ENCODE measurements at places on chromosomes 7 and 10.

- DNase-seq = peak; percentile 6
Measured at GRCh38 chr7:12518920-12519681, 51.4 kb upstream of the SCIN start.

GRCh38 chr7:125241548-125241947 is 311.9 kb upstream of the POT1 start:
- DNase-seq = no peak

DNA sequence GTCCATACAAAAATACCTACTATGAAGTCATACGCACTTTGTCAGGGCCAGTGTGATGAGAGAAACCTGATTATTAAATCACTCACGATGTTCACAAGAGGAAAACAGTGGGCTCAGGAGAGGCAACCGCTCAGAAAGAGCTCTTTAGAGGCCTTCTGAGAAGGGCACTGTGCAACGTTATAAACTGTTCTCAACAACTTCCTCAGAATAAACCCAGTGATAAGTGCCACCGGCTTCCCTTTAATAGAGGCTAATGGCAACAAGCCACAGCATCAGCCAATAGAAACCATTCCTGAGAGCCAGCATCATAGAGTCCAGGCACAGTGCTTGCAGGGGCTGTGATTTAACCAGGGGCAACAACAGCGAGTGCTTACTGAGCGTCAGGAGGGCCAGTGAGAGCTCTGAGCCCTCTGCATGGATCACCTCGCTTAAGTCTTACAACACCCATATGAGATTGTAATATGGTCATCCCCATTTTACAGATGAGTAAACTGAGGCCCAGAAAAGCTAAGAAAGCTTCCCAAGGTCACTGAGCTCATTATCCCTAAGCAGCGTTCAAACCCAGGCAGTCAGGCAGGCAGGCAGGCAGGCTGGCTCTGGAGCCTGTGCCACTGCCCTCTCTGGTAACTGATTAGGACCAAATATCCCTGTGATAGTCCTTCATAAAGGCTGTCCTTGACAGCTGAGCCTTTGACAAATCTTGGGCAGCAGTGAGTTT is 30.9 kb upstream of the ATXN7L1 start:
- DNase-seq = no peak

DNA sequence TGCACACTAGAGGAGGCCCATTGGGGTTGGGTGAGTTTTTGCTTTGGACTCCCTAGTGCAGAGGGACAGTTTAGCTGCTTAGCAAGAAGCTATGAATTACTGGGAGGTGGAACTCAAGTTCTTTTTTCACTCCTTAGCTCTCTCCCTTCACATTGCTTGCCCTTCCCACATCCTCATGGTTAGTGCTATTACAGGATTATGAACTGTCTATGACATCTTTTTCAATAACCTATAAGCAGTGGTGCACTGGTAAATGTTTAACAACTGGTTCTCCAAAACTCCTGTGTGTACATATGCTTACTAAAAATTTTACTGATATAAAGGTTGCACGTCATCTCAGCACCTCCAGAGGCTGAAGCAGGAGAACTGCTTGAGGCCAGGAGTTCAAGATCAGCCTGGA is 6.2 kb downstream of the SSMEM1 start:
- DNase-seq = no peak

GRCh38 chr10:10351451-10351850 is 666.2 kb upstream of the CELF2 start:
- DNase-seq = no peak

- DNase-seq = no peak
Measured at GRCh38 chr7:30909431-30909830, 2.2 kb upstream of the AQP1 start.

DNA sequence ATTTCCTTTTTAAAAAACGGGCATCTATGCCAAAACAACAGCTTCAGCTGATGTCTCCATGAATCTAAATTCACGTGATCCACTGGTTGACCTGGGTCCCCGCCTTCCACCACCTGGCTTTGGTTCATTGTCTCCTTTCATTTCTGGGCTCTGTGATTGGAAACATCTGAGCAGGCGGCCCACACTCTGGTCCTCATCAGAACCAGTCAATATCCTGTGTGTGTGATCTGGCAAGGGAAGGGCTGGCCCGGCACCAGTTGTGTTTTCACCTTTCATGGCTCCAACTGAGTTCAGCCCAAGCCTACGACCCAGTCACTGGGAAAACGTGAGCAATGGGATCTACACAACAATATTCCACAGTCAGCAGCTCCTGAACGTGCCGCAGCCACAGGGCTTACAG is 46.2 kb downstream of the PARP12 start:
- DNase-seq = no peak

- peak; percentile 82 for DNase-seq
Measured at GRCh38 chr7:28922624-28923331, 35.4 kb downstream of the TRIL start.

DNA sequence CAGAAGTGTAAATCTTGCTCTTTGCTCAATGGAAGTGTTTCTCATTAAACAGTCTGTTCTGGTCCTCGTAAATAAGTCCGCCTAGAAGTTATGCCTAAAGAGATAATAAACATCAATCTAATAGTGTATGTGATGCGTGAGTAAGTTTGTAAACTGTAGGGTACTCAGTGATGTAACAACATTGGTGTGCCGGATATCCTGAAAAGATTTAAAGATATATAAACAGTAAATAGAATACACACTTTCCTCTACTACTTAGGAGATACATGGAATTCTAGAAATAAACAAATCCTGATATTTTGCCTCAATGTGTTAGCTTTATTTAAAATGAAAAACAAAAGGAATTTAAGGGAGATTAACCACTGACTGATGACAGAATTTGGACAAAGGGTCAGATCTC is 123.5 kb downstream of the AHR start:
- DNase-seq = no peak

DNA sequence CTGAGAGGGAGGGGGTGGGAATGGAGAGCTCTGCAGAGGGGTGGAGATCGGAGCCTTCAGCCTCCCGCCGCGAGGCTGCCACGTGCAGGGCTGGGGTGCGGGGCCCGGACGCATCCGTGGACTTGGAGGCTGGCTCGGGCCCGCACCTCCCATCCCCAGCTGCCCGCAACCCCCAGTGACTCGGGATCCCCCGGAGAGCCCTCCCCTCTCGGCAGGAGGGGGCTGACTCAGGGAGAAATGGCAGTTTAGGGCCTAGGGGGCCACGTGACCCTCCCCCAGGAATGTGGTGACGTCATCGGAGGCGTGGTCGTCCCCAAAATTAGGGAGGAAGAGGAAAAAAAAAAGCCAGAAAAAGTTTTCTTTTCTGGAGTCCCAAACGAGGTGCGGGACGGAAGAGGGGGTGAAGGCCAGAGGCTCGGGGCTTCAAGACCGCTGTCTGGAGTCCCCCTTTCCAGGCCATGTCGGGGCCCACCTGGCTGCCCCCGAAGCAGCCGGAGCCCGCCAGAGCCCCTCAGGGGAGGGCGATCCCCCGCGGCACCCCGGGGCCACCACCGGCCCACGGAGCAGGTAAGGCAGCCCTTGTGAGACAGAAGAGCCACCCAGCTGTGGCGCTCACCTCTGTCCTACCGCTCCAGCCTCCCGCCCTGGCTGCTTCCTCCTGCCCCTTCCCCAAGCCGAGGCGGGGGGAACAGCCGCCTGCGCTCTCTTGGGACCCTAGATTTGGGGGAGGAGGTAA is at the start of gene TRIP6:
Gene TRIP6, plus strand, starts transcription at position 348 of the 736 bp plus-strand sequence. Its CDS starts 111 bp downstream, at position 459.
- peak; percentile 93 for DNase-seq

- no peak for DNase-seq
Measured at GRCh38 chr7:118264836-118265235, 40.3 kb downstream of the ANKRD7 start.

DNA sequence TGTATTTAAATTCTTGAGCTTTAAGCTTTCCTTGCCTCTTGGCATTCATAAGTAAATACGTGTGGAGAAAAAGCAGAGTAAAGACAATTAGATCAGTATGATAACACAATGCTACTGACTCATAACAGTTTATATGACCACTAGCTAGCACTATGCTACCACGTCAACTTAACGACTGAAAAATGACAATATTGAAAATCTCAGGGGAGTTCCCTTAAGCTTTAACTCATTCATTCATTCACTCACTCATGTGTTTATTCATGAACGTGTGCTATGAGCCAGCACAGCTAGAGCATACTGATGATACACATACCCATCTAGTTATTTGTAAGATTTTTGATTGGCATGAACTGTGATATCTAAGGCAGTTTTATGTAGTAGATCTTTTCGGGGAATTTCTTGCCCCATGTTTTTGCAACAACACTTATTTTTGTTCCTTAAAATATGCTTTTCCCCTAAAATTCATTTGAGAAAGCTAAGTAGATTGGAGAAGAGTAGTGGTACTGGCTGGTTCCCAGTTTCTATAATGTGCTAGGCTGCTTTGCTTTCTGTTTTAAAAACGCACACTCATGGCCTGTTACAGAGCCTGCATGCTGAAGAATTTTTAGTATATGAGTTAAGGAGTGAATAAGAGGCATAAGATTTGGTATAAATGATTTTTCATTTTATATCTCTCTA is 57.4 kb upstream of the ACBD5 start:
- DNase-seq = no peak

- no peak for DNase-seq
Measured at GRCh38 chr10:117805139-117805538, 241.6 kb downstream of the RAB11FIP2 start.

- no peak for DNase-seq
Measured at GRCh38 chr7:24434972-24435371, 138.3 kb upstream of the PALS2 start.

- DNase-seq = no peak
Measured at GRCh38 chr7:158246272-158246959, 341.2 kb downstream of the PTPRN2 start.

DNA sequence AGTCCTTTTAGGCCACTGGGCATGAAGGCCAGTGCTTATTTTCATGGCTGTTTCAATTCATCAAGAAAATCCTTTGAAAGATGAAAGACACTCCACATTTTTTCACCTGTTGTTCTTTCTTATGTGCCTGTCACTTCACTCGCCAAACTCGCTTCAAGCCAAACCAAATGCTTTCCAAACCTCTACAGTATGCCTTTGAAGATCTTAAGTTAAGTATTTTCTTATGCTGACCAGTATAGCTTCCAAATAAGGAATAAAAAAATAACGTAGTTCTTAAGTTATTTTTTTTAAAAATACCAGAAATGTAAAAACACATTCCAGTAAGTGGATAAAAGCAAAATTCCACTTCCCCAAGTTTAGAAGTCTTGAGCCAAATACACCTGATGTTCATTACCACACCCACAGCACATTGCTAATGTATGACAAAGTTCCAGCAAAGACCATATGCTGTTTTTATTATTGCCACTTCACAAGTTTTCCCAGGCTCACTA is 186.1 kb downstream of the MTERF1 start:
- DNase-seq = no peak

DNA sequence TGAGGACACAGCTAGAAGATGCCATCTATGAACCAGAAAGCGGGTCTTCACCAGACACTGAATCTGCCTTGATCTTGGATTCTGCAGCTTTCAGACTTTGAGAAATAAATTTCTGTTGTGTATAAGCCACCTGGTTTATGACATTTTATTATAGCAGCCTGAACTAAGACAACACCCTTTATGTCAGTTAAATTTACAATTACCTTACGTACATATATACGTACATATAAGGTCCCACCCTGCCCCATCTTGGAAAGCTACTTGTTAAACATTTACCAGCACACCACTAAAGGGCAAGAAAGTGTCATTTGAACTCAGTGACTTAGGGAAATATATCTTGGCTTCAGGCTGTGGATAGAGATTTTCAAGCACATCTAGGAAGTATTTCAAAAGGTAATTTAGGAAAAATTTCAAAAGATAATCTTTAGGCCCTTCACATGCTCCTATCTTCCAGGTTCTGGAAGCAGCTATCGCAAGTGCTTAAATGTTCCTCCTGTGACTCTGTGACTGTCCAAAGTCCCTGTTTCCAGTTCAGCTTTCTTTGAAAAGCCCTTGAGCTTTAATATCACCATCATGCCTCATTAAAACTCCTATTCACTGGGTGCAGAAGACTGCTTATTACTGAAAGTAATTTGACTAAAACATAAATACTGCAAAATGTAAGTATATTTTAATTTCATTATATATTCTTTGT is 9.6 kb upstream of the SRI start:
- no peak for DNase-seq

GRCh38 chr10:66586897-66587679 is 338.7 kb upstream of the LRRTM3 start:
- peak; percentile 10 for DNase-seq

DNA sequence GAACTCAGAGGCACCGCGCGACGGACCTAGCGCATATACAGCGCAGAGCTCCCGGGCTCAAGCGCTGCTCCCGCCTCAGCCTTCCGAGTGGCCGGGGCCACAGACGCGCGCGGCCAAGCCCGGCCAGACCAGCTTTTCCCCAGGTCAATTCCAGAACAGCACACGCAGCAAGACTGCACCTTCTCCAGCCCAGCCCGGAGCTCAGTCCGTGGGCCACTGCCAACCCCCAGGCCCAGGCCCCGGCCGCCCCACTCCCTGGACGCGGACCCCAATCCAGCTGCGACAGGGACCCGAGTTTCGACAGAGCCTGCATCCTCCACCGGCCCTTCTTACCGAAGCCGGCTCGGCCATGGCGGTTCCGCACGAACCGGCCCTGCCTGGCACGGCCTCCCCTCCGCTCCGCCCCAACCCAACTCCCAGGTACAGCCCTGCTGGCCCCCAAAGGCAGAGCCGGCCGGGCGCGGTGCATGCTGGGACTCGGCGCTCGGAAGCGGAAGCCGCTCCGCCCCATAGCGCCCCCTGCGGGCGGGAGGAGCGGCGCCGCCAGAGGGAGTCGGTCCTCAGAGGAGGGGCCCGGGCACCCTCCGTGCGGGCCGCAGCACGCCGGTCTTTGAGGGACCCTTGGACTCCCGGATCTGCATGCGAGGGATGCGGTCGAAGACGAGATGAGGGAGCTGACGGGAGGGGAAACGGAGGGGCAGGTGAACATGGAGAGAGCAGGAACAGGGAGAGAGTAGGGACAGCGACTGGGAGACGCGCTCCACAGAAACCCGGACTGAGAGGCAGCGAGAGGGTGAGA is at the start of gene ZNF425:
Gene ZNF425, minus strand, starts transcription at position 462 of the 799 bp plus-strand sequence. Its CDS starts 111 bp downstream, at position 351.
- DNase-seq = peak; percentile 91

DNA sequence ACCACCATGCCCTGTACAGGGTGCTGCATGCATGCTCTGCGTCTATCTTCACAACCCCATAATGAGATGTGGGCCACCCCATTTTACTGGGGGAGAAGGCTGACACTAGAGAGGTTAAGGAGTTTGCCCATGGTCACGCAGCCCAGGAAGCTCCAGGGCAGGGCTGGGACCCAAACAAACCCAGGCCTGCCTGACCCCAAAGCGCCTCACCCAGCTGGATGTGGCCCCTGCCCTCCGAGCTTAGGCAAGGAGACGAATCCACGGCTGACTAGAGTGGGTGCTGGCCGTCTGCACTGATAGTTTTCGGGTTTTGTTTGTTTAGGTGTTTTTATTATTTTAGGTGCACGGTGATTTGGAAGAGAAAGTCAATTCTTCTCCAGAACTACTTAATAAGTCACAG is 65.7 kb downstream of the CHST15 start:
- no peak for DNase-seq
